ENCODE measurements at places on chromosomes 16 and 17.

DNA sequence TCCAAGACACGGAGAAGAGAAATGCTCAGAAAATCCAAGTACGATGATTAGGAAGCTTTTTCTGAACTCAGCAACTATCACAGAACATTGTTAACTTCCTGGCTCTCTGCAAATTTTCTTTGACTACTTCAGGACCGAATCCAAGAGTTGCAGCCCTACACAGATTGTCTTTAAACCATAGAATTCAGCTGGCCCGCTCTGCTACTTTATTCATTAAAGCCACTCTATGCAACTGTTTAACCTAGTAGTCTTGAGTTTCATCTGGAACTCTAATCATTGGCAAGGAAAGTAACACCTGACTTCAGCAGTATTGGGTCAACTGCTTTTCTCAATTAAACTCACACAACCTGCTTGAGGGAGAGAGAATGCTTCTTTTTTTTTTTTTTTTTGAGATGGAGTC lies 210.1 kb downstream of the SLC39A11 start:
- no peak for DNase-seq

- DNase-seq, result no peak
Measured at GRCh38 chr16:79359082-79359481, 241.5 kb downstream of the MAF start.

DNA sequence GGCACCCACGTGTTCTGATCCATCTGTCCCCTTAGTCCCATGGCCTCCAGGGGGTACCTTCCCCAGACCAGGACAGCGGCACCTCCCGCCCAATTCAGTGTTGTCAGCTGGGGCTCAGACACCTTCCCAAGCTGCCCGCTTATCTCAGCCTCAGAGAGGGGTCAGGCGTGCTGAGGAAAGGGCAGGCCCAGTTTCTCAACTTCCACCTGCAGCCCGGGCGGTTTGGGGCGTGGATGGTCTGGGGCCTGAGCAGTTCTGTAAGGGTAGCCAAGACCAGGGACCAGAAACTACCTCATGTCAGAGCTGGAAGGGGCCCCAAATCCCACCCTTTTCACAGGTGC lies 5.1 kb downstream of the PLCD3 start:
- no peak for DNase-seq

GRCh38 chr16:28009586-28010373 lies 53.7 kb downstream of the GSG1L start:
- no peak for DNase-seq

GRCh38 chr16:89606006-89606405 lies 7.4 kb upstream of the DPEP1 start:
- DNase-seq, result no peak

- DNase-seq, result no peak
Measured at GRCh38 chr17:27919079-27919478, 25.9 kb upstream of the LYRM9 start.

DNA sequence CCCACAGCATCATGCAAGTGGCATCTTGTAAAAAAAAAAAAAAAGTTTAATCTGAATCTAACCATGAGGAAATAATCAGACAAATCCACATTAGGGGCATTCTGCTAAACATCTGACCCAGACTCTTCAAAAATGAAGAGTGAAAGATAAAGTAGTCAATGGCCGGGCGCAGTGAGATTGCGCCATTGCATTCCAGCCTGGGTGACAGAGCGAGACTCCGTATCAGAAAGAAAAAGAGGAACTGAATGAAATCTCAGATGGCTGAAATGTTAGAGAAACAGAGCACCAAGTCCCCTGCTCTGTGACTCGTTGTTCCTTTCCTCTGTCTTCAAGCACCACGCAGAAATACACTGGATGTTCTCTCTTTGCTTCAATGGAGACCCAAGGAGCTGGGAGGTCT lies 12.7 kb upstream of the RNF135 start:
- no peak for DNase-seq

GRCh38 chr16:48201515-48202201 lies 42.4 kb upstream of the LONP2 start:
- DNase-seq, result no peak

DNA sequence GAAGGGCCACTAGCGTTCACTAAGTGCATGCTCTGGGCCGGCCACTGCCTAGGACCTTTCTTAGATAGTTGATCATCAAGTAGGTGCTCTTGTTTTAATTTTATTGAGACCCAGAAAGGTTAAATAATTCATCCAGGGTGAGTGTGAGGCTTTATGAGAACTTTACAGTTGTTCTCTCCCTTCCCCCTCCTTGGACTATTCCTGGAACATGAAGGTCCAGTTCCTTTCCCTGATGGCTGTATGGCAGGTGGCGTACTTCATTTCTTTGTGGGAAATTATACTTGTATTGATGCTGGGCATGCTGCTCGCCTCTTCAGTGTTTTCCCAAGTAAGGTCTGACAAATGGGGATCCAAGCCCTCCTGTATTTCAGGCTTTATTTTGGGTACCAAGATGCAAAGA lies 8.5 kb downstream of the SGF29 start:
- no peak for DNase-seq

- DNase-seq, result no peak
Measured at GRCh38 chr17:47806026-47806912, 15.3 kb downstream of the OSBPL7 start.

DNA sequence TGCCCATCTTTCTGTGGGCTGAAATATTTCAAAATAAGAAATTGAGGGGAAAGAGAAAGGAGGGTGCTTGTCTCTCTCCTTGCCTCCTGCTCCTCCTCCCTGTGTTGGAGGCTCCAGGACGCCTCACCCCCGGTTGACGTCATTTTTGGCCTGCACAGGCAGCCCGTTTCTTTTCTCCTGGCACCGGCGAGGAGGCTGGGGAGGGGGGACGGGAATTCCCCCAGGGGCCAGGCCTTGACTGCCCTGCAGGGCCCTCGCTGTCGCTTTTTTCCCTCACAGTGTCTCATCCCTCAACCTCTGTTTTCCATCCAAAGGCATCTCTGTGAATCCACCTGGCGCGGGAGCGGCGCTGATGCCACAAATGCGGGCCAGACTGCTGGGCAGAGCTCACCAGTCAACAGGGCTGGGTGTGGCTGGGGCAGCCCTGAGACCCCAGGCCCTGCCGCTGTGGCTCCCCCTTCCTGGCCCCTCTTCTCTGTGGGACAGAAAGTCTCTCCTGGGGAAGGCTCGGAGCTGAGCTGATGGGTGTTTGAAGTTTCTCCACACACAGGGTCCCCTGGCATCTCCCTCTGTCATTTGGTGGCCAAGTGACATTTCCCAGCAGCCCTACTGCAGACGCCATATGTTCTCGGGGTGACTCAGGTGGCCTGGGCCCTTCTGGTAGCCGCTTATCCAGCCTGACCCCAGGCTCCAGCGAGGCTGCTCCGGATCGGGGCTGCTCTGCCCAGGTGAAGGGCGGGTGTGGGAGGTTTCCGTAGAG lies 16.0 kb downstream of the CENPX start:
- no peak for DNase-seq

- no peak for DNase-seq
Measured at GRCh38 chr17:29054835-29055234, 11.9 kb downstream of the PIPOX start.

DNA sequence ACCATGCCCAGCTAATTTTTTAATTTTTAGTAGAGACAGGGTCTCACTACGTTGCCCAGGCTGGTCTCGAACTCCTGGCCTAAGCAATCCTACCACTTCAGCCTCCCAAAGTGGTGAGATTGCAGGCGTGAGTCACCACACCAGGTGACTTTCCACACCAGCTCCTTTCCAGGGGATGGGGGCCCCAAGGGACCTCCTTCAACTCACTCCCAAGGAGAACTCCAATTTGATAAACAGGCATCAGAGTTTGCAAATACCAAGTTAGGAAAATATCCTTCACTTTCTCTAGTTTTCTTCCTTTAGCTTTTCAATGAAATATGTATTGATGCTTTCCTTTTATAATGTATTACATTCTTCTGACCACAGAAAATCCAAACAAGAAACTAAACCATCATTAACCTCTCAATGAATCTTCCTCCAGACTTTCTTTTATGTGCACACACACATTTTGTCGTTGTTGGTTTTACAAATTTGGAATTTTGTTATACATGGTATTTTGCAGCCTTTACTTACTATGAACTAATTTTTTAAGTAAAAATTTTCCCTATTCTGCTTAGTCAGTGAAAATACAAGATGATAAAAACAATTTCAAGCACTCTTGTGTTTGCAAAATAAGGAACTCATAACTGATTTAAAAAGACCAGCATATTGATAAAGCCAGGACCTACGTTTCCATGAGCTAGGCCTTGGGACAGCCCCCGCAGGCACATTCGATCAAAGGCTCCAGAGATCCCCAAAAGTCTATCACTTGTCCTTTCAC lies 32.0 kb downstream of the GAS7 start:
- DNase-seq, result no peak

- DNase-seq, result no peak
Measured at GRCh38 chr16:73122604-73123391, 74.9 kb upstream of the ZFHX3 start.

DNA sequence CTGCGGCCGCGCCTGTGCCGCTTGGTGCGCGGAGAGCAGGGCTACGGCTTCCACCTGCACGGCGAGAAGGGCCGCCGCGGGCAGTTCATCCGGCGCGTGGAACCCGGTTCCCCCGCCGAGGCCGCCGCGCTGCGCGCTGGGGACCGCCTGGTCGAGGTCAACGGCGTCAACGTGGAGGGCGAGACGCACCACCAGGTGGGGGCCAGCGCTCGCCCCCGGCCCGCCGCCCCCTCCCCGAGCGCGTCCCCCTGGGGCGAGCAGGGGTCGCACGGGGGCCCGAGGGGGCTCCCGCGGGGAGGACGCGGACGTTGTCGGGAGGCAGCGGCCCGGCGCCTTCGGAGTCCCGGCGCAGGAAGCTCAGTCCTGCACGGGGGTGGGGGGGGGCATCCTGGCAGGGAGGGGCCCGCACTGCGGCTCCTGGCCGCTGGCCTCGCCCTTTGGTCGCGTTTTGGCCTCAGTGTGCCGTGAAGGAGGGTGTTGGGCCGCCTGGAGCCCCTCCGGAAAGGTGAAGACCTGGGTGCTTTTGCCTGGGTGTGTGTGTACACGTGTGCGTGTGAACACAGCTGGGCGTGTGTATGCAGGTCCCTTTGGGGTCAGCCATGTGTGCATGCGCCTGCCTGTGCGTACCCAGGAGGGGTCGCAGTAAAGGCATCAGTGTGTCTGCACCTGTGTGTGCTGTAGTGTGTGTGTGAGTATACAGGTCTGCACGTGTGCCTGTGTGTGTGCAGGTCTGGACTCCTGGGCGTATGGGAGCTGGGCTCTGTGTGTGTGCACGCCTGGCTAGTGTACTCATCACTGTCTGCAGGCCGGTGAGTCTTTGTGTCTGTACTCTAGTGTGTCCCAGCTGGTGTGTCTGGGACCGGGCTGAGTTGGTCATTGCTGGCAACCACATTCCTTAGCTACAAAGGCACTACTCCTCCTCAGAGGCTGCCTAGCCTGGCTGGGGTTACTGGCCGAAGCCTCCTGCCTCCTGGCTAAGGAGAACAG lies 615 bp downstream of the NHERF2 start:
- DNase-seq, result no peak

DNA sequence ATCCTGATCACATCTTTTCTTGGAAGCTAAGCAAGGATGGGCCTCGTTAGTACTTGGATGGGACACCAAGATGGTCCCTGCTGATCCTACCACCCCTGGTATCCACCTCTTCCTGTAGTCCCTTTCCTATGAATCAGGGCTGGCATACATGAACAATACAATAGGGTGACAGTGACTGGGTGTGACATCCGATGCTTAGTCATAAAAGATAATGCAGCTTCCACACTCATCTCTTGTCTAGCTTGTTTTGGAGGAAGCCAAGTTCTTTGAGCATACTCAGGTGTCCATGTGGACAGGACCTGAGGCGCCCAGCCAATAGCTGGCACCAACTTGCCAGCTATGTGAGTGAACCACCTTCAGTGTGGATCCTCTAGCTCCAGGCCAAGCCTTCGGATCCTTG lies 62.5 kb upstream of the NFAT5 start:
- no peak for DNase-seq

DNA sequence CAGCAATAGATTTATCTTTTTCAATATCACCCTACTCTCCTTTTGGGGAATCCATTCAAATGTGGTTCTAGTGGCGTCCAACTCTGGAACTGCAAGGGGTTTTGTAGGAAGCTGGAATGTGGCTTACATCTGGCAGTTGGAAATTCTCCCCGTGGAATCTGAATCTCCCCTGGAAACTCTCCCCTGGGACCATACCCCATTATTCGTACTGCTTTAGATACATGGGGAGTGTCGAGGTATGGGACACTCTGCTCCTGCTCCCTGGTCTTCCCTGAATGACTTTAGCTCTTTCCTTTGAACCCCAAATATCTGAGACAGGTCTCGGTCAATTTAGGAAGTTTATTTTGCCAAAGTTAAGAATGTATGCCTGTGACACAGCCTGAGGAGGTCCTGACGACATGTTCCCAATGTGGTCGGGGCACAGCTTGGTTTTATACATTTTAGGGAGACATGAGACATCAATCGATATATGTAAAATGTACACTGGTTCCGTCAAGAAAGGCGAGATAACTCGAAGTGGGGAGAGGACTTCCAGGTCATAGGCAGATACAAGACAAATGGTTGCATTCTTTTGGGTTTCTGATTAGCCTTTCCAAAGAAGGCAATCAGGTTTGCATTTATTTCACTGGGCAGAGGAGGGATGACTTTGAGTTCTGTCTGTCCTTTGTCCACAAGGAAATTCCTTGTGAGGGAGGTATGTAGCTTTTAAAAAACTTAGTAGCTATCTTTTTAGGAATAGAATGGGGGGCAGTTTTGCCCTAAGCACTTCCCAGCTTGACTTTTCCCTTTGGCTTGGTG lies 89.1 kb upstream of the CORO6 start:
- no peak for DNase-seq

DNA sequence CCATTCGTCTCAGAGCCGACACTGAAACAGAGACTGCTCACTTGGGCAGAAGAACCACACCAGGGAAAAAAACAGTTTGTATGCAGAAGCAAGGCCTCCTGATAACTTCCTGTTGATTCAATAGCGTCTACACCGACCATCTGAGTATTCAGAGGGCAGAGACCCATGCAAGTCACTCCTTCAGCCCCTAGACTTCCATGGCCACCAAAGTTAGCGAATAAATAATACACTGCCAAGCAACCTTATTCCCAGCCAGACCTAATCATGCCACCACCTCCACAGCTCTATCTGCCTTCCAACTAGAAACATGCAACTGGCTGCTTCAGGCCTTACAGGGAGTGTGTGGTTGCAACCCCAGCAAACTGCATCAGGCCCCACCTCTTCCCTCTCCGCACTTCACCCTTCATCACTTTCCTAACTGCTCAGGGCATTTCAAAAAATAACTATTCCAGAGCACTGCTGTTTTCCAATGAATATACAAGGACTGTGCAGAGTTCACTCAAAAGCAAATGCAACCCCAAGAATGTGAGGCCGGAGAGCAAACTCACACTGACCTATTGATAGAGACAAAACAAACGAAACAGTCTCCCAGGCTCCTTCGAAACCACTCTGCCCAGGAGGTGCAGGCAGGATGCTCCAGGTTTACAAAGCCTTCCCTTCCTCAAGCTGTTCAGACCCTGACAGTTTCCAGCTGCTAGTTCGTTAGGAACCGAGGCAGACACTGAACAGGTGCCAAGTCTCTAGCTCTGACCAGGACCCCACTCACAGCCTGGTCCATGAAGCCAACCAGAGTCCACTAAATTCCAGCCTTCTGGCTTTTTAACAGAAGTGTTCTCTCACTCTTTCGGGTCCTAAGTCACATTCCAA lies 3.6 kb downstream of the USP7 start:
- DNase-seq, result no peak

GRCh38 chr16:17313085-17313611 lies 157.6 kb downstream of the XYLT1 start:
- no peak for DNase-seq

GRCh38 chr16:87045466-87046216 lies 271.6 kb downstream of the C16orf95 start:
- no peak for DNase-seq
